ENCODE measurements at places on chromosomes 3 and 15.

DNA sequence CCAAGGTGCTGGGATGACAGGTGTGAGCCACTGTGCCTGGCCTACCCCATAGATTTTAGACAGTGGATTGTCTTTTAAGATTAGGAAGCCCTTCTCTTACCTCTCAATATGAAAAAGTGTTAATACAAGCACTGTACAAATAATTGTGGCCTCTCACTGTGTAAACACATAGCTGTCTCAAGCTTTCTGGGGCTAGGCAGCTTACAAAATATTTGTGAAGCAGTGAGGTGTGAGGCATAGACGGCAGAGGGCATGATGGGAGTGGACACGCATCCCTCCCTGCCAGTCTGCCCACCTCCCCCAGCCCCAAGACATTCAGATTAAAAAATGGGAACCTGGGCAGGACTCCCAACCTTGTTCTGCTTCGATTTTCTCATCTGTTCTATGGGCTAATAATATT, 34.6 kb downstream of the SQOR start:
- no peak for DNase-seq

DNA sequence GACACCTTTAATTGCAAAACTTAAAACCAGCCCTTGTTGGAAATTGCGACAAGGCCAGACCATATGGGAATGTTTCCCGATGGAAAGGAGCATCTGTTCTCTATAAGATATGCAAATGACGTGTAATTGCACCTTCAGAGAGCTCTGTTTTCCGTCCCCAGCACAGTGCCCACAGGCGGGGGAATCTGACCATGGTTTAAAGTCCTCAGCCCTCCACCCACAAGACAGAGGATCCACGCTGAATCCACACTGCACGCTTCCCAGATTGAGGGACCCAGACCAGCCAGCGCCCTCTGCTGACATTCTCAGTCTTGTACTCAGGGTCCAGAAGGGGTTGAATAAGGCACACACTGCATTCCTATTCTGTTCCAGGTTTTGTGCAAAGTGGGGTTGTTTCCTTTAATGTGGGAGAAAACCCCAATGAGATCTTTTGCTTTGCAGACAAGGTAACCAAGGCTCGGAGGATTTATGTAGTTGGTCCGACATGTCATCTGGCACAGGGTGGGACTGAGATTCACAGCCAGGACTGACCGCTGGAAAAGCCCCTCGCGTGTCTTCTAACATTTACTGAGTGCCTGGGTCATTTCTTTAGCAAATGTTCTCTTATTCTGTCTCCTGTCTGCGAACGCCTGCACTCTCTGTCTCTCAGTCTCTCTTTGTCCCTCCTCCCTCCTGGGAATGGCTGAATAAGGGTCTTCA, 36.8 kb upstream of the KLHL25 start:
- peak; percentile 64 for DNase-seq

GRCh38 chr15:75104804-75105557, 81.6 kb downstream of the PPCDC start:
- DNase-seq = peak; percentile 81

DNA sequence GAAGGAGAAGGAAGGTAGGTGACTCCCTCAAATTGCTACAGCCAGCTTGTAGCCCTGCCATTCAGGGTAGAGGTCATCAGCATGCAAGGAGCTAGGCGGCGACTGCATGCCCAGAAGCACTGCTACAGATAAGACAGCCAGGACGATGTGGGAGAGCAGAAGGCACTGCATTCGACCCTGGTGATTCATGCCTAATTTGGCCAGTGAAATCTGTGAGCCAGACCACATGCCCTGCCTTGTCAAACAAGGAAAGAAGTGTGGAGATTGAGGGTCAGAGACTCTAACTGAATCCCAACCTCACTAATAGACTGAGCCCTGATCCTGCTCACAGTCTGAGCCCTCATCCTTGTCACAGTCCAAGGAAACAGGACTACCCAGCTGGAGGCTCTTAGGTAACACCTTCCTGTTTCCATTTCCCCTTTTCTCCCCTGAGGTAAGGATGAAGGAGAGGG, 86.6 kb downstream of the LINGO1 start:
- DNase-seq = peak; percentile 71

DNA sequence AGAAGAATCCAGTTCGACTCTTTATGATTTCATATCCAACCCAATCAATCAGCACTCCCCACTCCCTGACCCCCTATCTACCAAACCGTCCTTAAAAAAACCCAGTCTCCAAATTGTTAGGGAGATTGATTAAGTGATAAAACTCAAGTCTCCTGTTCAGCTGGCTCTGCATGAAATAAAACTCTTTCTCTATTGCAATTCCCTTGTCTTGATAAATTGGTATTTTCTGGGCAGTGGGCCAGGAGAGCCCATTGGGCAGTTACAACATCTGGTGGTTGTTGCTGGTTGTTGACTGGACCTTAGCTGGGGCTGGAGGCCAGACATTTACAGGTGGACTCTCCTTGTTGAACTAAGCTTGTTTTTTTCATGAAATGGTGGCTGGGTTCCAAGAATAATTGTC, 642.3 kb downstream of the ROBO2 start:
- DNase-seq = no peak

DNA sequence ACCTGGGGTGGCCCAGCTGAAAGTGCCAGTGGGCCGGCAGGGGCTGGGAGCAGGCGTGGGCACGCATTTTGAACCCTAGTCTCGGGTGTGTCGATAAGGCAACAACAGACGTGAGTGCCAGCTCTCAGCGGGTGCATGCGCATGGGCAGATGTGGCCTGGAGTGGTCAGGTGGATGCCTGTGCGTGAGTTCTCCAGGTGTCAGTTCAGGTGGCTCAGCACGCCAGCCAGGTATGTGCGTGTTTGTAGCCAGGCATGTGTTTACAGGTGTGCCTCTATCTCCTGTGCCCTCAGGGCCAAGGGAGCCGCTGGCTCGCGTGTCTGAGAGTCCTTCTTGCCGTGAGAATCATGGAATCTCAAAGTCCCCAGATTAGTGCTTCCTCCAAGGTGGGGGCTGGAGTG, 14.8 kb downstream of the CYP1A2 start:
- DNase-seq = no peak

DNA sequence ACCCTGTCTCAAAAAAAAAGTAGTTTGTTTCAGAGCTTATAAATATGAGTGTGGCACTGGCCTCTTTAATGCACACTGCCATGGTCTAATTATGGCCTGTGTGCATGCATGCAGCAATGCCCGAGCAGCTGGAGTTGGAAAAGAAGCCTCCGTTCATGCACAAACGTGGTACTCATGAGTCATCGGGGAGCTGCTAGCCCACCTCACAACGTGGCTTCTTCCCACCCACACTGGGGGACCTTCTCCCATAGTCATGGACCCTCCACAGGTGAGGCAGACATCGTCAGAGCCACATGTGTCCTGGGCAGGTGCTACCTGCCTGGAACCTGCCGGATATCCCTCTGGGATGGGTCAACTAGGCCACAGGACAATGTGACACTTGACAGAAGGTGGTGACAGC, 66.7 kb downstream of the ATP10A start:
- no peak for DNase-seq

DNA sequence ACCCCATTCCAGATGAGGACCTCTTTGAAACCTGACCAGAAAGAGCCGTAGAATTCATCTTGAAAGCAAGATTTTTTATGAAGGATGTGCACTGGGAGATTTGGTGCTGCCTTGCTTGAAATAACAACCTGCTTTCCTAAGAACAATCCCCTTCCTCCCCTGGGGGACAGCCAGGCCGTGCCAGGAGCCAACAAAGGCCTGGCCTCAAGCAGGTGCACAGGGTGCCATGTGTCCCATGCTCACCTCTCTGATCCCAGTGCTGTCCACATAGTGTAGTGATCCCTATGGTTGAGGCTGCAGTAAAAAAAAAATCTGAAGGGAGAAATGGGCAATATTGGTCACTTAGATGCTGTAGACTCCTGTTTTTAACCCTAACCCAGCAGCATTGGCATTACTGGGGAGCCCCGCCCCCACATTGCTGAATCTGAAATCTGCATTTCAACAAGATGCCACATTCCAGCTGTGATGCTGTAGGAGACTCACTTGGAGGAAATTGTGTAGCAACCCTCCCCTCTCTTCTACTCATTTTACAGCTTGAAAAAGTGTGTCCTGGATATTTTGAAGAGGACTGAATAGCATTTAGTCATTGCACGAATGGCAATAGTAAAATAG, 171.2 kb downstream of the APBA2 start:
- no peak for DNase-seq

DNA sequence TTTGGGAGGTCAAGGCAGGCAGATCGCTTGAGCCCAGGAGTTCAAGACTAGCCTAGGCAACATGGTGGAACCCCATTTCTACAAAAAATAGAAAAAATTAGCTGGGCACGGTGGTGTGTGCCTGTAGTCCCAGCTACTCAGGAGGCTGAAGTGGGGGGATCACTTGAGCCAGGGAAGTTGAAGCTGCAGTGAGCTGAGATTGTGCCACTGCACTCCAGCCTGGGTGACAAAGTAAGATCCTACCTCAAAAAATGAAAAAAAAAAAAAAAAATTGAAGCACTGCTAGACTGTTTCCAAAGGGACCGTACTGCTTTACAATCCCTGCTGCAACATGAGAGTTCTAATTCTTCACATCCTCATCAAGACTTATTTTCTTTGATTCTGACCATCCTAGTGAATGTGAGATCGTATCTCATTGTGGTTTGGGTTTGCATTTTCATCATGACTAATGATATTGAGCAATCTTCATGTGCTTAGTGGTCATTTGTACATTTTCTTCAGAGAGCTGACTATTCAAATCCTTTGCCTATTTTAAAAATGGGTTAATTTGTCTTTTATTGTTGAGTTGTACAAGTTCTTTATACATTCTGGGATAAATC, 10.8 kb downstream of the CMTM8 start:
- DNase-seq = peak; percentile 69

GRCh38 chr3:43932921-43933320, 242.2 kb downstream of the ABHD5 start:
- no peak for DNase-seq

GRCh38 chr15:87576486-87577176, 679.9 kb downstream of the NTRK3 start:
- no peak for DNase-seq

GRCh38 chr15:51163843-51164242, 69.1 kb upstream of the TNFAIP8L3 start:
- no peak for DNase-seq

- no peak for DNase-seq
These were observed 7.3 kb downstream of the MYO5C start for GRCh38 chr15:52288051-52288942.

- no peak for DNase-seq
These were observed 223.0 kb upstream of the STRIT1 start for GRCh38 chr3:155516439-155516838.

DNA sequence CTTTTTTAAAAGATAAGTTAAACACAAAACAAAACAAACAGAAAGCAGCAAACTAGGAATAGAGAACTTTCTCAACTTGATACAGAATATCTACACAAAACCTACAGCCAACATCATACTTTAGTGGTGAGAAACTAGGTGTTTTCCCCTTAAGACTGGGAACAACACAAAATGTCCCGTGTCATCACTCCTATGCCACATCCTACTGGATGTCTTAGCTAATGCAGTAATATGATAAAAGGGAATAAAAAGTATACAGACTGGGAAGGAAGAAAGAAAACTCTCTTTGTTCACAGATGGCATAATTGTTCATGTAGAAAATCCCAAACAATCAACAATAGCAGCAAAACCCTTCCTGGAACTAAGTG, 45.9 kb downstream of the TMEM45A start:
- DNase-seq = no peak

GRCh38 chr3:13087320-13087990, 14.2 kb upstream of the IQSEC1 start:
- DNase-seq = no peak

DNA sequence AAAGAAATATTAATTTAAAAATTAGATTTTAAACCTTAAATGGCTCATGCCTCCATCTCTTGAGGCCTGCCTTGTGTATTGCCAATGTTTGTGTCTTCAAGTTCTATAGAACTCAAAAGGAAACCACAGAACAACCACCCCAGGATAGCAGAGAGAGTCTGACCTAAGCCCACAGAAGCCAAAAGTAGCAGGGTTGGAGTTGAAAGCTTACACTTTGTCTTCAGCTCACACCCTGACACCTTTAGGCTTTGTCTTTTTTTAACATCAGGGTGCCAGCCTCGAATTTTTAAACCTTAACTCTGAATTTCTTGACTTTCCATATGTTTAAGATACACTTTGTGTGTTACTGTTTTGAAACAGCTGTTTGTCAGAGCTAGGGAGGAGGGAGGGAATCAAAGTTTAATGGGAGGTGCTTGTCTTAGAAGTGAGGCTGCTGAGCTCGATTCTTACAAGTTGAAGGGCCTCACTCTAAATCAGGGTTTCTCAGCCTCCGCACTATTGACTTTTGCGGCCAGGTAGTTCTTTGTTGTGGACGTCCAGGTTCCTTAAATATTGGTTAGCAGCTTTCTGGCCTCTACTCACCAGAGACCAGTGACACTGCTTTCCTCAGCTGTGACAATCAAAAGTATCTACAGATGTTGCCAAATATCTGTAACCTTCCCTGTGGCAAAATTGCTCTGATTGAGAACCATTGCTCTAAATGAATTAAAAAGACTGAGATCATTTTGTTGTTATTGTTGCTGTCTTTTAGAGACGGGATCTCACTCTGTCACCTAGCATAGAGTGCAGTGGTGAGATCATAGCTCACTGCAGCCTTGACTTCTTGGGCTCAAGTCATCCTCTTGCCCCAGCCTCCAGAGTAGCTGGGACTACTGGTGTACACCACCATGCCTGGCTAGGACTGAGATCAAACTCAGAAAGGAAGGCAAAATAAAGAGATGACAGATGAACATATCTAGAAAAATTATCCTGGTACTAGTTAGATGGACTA, 139.2 kb upstream of the EOMES start:
- DNase-seq = no peak

- peak; percentile 56 for DNase-seq
These were observed 12.7 kb downstream of the PLXND1 start for GRCh38 chr3:129593595-129594339.

- no peak for DNase-seq
These were observed 66.9 kb downstream of the KCNAB1 start for GRCh38 chr3:156187146-156187769.

- DNase-seq = no peak
These were observed 25.4 kb upstream of the EDEM1 start for GRCh38 chr3:5162102-5162501.

DNA sequence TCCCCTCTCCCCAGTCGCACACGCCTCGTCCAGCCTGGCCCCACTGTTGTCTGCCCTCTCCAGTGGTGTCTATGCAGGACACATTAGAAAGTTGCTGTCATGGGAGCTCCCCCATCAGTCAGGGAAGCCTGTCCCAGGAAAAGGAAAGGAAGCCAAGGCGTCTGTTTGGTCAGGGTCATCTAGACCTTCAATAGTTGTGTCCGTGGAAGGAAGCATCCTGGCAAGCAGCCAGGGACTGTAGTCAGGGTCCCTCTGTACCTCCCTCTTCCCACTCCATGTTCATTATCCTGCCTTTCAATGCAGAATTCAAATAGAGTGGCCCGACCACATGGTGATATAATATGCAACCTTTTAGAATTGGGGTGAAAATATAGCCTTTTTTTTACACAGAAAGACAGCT, 60.7 kb upstream of the RAB6B start:
- no peak for DNase-seq

DNA sequence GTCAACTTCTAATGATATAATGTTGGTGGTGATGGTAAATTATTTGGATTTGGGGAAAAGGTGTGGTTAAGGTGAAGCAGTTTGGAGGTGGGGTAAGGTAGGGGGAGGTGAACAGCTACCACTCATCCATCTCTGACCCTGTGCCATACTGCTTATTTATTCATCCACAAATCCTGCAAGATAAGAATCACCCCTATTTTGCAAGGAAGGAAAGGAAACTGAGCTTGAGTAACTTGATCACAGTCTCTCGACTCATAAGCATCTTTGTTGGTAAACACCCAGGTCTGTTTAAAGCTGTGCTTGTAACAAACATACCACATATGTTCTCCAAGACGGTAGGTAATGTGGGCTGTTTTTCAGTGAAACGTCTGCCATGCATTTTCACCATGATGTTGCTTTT, 67.3 kb downstream of the PTPRG start:
- no peak for DNase-seq
